ENCODE measurements at places on chromosomes 4 and X. TPM values are rescaled to one million over a fixed set of nuclear protein-coding genes. Genes with fewer than 3 reads are reported as not detected.

STIM2 gene
- total RNA-seq = 7.5 TPM

CXCL10 gene
- not detected for total RNA-seq

CCNQ gene
- total RNA-seq = 36.5 TPM

TLR6 gene
- total RNA-seq = 0.54 TPM

CXCL8 gene
- total RNA-seq = 343 TPM
